ENCODE measurements at places on chromosomes 12 and 14. TPM values are rescaled to one million over a fixed set of nuclear protein-coding genes. Genes with fewer than 3 reads are reported as not detected.

Gene IL31
- total RNA-seq, result not detected

Gene MANSC1
- 3.8 TPM for total RNA-seq

Gene PLEKHG7
- total RNA-seq, result not detected

Gene GALNT6
- total RNA-seq, result 4.3 TPM

Gene AHNAK2
- total RNA-seq, result 221 TPM
